ENCODE measurements at places on chromosomes 7 and 10. TPM values are rescaled to one million over a fixed set of nuclear protein-coding genes. Genes with fewer than 3 reads are reported as not detected.

The MYL7 gene
- not detected for total RNA-seq

DNA sequence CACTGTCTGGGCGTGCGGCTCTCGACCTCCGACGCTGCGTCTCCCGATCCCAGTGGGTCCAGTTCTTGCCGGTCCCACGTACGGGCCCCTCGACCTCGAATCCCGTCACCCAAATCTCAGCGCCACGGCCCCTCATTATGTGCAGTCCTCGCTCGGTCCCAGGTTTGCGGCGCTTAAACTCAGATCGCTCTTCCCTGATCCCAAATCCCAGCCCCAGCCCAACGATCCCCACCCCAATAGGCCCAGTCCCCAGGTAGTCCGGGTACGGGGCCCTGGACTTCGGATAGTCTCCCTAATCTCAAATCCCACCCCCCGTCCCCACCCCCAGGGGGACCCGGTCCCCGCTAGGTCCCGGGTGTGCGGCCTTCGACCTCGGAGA, 666 bp downstream of the HNRNPF start:
- no peak for DNase-seq
- H3K27me3 ChIP-seq = no peaks in the 10 kb centered on the region
- peak overlapping the region; percentile 96 for H3K4me3 ChIP-seq

GRCh38 chr7:123741940-123742339, 6.9 kb downstream of the WASL start:
- no peak for DNase-seq
- no peaks in the 10 kb centered on the region for H3K36me3 ChIP-seq
- H3K27ac ChIP-seq = no peak overlapping the region
- no peaks in the 10 kb centered on the region for H3K4me1 ChIP-seq
- H3K27me3 ChIP-seq = no peaks in the 10 kb centered on the region
- no peak overlapping the region for H3K4me3 ChIP-seq

The ANLN gene
- 2.9 TPM for total RNA-seq

The CDK14 gene
- 12.5 TPM for total RNA-seq

DNA sequence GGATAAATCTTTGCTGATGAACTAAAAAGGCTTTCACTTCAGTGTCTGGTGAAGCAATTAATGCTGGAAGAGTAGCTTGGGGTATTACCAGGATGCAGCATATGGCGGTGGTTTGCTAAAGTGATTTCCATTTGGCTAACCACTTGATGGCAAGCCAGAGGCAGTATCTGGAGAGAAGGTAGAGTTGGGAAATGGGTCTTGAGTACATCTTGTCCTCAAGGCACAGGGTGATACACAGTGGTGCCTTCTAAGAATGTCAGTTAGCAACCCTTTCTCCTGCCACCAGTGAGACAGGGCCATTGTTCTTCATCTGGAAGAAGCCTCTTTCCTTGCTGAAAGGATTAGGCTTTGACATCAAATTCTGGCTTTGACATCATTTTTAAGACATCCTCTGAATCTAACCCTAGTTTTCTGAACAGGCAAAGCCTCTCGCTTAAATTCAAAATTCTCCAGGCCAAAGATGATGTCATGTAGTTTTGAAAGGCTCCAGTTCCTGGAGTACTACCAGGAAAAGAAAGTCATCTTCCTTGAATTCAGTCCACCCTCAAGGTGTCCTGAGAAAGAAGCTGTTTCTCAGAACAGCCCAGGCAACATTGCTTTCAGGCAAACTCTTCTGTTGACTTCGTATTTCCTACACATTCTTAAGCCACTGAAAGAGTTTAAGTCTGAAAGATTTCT, 162.4 kb downstream of the ARID5B start:
- H3K36me3 ChIP-seq = peaks cover 35% of the 10 kb centered on the region
- H3K4me3 ChIP-seq = no peak overlapping the region
- no peak overlapping the region for H3K27ac ChIP-seq
- no peak for DNase-seq

The SFTPA1 gene
- not detected for total RNA-seq

GRCh38 chr10:78972160-78972946, 96.4 kb upstream of the ZMIZ1 start:
- H3K27ac ChIP-seq = no peak overlapping the region
- peaks cover 17% of the 10 kb centered on the region for H3K4me1 ChIP-seq
- H3K36me3 ChIP-seq = no peaks in the 10 kb centered on the region
- H3K27me3 ChIP-seq = no peaks in the 10 kb centered on the region
- no peak overlapping the region for H3K4me3 ChIP-seq

The PKD2L1 gene
- not detected for total RNA-seq

The SPDYE5 gene
- not detected for total RNA-seq

DNA sequence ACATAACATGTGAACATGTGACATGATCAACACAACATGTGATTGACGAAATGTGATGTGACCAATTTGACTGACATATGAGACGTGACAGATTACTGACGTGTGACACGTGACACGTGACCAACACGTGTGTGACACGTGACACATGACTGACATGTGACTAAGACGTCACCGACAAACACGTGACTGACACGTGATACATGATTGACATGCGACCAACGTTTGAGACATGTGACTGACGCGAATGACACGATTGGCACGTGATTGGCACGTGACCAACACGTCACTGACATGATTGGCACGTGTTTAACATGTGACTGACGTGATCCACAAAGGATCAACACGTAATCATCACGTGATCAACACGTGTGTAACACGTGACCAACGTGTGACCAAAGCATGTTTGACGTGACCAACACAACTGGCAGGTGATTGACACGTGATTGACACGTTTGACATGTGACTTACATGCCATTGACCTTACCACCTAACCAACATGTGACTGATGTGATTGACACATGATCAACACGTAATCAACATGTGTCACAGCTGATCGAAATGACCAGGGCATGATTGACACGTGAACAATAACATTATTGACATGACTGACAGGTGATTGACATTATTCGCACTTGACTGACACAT, 23.7 kb downstream of the CRPPA start:
- no peaks in the 10 kb centered on the region for H3K36me3 ChIP-seq
- no peaks in the 10 kb centered on the region for H3K27me3 ChIP-seq
- H3K27ac ChIP-seq = no peak overlapping the region
- H3K4me1 ChIP-seq = no peaks in the 10 kb centered on the region
- H3K4me3 ChIP-seq = no peak overlapping the region

GRCh38 chr7:40527723-40528122, 392.9 kb downstream of the SUGCT start:
- H3K27me3 ChIP-seq = no peaks in the 10 kb centered on the region
- H3K4me3 ChIP-seq = no peak overlapping the region
- no peak overlapping the region for H3K27ac ChIP-seq
- no peak for DNase-seq
- H3K4me1 ChIP-seq = no peaks in the 10 kb centered on the region
- no peaks in the 10 kb centered on the region for H3K36me3 ChIP-seq
